Right forelimb (tissue), 1 donor: ENCODE measurements at places on chromosomes 5 and 9.

DNA sequence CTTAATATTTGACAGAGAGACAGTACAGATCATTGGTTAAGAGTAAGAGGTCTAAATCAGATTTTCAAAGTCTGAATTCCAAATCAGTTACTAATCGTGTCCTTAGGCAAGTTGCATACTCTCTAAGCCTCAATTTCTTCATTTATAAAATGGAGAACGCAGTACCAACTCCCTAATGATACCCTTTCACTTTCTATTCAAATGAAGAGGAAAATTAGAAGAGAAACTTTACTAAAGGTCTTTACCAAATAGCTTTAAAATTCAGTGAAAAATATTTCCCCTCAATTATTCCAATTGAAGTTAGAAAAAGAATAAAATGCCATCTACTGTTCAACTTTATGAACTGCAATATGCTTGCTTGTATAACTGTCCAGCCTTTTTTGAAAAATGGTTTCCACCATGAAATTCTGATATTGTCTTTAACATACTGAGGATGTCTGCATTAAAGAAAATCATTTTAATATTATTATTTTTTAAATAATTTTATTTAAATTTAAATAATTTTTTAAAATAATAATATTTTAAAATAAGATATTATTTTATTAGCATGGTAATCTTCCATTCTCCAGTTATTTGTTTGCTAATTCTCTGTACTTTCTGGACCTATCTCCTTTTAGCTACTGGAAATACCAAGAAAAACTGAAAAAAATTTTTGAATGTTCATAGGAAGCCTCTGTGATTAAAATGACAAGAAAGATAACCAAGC lies 36.0 kb downstream of the POC5 start:
- no peak for DNase-seq

DNA sequence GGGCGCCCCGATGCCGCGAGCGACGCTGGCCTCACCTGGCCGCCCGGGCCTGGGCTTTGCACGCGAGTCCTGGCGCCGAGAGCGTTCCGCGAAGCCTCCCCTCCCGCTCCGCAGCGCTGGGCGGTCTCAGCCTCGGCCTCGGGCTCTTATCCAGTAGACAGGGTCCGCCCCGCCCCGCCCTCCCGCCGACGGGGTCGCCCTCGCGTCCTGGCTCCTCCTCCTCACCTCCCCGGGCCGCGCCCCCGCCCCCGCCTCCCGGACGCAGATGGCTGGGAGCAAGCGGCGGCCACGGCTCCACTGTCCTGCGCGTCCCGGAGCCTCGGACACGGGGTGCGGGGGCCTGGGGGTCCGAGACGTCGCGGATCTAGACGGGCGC lies at the start of gene SLC6A3:
Gene SLC6A3, minus strand, starts transcription at position 128 of the 376 bp plus-strand sequence. CDS start 2,243 bp downstream, outside the sequence.
- peak; percentile 76 for DNase-seq

- peak; percentile 84 for DNase-seq
These were observed 885 bp downstream of the MPDZ start for GRCh38 chr9:13278368-13279246.

DNA sequence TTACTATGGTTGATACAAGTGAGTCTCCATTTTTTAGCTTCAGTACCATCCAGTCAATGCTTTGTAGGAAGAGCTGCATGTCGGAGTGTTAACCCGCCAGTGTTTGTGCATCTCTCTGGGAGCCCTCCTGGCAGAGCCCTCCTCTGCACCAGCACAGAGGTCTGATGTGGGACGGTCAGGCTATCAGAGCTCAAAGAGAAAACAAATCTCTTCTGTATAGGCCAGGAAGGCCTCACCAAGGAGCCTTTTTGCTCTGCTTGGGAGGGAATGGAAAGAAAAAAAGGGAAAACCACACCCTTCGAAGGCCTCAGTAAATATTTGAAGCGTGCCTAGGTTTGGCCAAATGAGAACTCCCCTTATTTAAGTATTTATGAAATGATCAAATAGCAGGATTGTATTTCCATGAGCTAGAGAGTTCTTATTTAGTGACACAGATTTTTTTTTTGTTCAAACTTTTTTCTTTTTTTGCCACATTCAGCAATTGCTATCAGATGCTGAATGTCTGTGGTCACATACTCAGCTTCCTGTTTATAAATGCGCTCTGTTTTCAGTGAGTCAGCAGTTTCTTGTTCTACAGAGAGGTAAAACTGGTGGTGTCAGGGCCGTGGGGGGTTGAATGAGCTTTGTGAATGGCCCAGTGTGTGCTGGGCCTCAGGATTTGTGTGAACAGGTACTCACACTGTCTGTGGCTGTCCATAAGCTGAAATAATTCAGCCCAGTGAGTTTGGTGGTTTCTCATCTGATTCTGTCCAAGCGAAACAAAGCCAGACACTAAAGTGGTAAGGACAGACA lies 226.6 kb downstream of the SNX18 start:
- no peak for DNase-seq

DNA sequence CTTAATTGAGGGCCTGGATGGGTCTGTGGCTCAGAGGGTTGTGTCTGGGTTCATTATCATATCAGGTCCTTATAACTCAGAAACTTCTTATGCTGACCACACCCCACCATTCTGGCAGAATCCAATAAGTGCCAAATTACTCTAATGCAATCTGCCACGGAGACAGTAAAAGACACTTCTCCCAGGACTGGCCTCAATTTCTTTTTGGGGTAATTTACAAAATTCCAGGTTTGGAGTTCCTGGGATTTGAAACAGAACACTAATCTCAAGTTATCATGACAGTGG lies 187.8 kb downstream of the GNAQ start:
- no peak for DNase-seq
